ENCODE measurements at places on chromosomes 2 and 18.

- no peak overlapping the region for H3K4me3 ChIP-seq
- H3K27me3 ChIP-seq, result no peaks in the 10 kb centered on the region
- H3K36me3 ChIP-seq, result no peaks in the 10 kb centered on the region
- H3K4me1 ChIP-seq, result no peaks in the 10 kb centered on the region
- H3K27ac ChIP-seq, result no peak overlapping the region
- no peak for DNase-seq
Measured at GRCh38 chr2:241768251-241768711, 8.3 kb upstream of the GAL3ST2 start.

GRCh38 chr2:218027426-218028188, 24.8 kb upstream of the TNS1 start:
- H3K4me3 ChIP-seq, result no peak overlapping the region
- no peaks in the 10 kb centered on the region for H3K36me3 ChIP-seq
- H3K27ac ChIP-seq, result no peak overlapping the region
- peak; percentile 20 for DNase-seq
- no peaks in the 10 kb centered on the region for H3K27me3 ChIP-seq

DNA sequence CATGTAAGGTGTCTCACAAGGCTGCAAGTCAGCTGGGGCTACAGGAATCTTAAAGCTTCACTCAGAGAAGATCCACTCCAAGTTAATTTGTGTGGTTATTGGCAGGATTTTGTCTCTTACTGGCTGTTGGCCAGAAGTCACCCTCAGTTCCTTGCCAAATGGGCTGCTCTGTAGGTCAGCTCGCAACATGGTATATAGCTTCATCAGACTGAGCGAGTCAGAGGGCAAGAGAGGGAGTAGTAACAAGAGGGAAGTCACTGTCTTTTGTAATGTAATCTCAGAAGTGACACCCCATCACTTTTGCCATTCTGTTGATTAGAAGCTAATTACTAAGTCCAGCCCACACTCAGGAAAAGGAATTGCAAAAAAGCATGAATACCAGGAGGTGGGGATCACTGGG, 119.5 kb downstream of the LRRTM1 start:
- no peak overlapping the region for H3K27ac ChIP-seq
- peaks cover 7% of the 10 kb centered on the region for H3K4me1 ChIP-seq
- DNase-seq, result no peak

DNA sequence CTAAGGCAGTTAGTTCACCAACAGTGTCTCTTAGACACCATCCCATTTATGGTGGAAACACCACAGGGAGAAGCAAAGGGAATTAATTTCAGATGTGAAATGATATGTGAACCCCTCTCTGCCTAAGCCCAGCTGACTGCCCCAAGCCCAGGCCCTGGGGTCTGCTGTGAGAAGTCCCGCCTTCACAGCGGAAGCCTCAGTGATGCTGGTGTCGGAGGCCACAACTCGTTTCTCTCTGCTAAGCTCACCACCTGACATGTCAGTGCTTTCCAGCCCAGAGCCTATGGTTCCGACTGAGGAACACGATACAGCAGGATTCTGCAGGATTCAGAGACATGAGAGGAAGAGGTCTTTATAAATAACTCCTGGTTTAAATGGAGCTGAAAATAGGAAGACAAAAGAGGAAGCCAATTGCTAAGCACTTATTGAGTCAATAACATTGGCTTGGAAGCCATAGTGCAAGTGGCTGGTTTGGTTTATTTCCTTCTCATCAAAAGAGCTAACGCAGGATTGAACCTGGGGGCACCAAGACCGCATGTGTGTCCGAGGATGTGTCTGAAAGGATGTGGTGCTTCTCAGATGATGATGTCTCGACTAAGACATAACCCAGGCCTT, 21.9 kb upstream of the LOXHD1 start:
- no peaks in the 10 kb centered on the region for H3K36me3 ChIP-seq
- H3K4me3 ChIP-seq, result no peak overlapping the region

DNA sequence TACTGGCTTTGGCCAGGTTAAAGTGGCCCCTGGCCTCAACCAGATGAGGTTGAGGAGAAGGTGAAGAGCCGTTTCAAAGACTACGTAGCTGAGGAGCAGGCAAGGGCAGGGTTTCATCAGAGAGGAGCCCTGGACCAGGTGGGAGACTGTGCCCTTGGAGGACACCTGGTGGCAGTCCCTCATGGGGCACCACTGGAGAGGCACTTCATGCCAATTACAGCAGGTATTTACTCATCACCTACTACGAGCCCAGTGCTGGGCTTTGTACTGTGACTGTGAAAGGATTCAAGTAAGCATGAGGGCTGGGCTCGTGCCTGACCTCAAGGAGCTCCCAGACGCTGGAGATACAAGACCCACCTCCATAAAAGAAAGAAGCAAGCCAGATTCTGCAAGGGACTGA, 37.6 kb downstream of the SMAD7 start:
- H3K4me1 ChIP-seq, result no peaks in the 10 kb centered on the region
- H3K27ac ChIP-seq, result no peak overlapping the region
- DNase-seq, result peak; percentile 38
- H3K36me3 ChIP-seq, result no peaks in the 10 kb centered on the region

GRCh38 chr2:224957540-224958461, 84.5 kb downstream of the DOCK10 start:
- no peaks in the 10 kb centered on the region for H3K27me3 ChIP-seq
- no peak overlapping the region for H3K4me3 ChIP-seq
- H3K27ac ChIP-seq, result no peak overlapping the region
- H3K36me3 ChIP-seq, result no peaks in the 10 kb centered on the region

DNA sequence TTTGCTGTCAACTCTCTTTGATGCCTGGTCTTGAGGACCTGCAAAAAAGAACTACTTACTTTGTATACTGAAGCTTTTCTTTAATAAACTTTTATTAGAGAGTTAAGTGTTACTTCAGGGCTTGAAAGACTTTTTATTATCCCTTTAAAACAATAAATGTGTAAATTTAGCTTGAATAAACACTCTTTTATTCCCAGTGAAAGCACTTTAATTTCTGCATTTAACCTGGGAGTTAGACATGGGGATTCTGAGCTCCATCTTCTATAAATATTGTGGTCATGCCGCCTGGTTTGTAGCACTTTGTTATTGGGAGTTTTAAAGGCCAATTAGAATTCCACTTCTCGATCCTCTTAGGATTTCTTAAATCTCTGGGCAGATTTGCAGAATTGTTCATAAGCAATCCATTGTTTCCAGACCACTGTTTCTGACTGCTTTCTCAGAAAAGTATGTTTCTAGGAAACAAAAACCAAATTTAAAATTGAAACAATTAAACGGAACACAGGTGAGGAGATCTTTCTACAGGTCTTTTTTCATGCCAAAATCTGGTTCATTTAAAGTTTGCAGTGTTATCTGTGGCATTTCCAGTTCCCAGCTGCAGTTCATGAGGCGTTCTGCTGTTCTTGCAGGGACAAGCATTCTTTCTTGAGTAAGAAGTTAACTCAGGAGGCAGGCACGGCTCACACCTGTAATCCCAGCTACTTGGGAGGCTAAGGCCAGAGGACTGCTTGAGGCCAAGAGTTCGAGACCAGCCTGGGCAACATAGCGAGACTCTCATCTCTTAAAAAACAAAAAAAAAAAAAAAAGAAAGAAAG, 18.1 kb upstream of the E2F6 start:
- H3K36me3 ChIP-seq, result peaks cover 2% of the 10 kb centered on the region
- no peak for DNase-seq
- peak overlapping the region; percentile 96 for H3K4me3 ChIP-seq
- no peak overlapping the region for H3K27ac ChIP-seq

GRCh38 chr2:238077292-238077691, 16.5 kb downstream of the SCLY start:
- H3K36me3 ChIP-seq, result peaks cover 71% of the 10 kb centered on the region
- H3K27ac ChIP-seq, result no peak overlapping the region

- no peak overlapping the region for H3K27ac ChIP-seq
- no peaks in the 10 kb centered on the region for H3K27me3 ChIP-seq
- no peaks in the 10 kb centered on the region for H3K36me3 ChIP-seq
- no peaks in the 10 kb centered on the region for H3K4me1 ChIP-seq
Measured at GRCh38 chr18:21743166-21743832, 2.7 kb downstream of the MIB1 start.

DNA sequence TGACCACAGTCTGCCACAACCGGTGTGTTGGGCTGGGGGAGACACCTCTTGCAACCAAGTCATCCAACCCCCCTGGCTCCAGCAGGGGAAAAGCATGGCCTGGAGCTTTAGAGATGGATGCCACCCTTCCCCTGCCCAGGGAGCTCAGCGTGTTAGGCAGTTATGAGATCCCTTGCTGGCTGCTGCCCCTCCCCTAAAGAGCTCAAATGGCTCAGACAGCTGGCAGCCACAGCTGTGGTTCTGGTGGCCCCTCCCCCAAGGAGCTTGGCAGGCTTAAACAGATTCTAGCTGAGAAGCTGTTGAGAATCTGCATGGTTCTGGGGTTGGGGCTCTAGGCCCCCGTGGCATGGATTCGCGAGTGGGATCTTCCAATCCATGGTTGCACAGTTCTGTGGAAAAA, 64.7 kb downstream of the TEX51 start:
- H3K27ac ChIP-seq, result no peak overlapping the region
- no peak overlapping the region for H3K4me3 ChIP-seq
- H3K4me1 ChIP-seq, result no peaks in the 10 kb centered on the region

DNA sequence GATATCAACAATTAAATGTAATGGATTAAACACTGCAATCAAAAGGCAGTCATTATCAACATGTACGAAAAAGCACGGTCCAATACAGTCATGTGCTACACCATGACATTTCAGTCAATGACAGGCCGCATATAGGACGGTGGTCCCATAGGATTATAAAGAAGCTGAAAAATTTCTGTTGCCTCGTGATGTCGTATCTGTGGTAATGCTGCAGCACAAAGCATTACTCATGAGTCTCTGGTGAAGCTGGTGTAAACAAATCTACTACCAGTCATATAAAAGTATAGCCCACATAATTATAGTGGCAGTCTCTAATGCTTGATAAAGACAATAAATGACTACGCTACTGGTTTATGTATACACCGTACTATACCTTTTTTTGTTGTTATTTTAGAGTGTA, 58.4 kb downstream of the RABL2A start:
- H3K36me3 ChIP-seq, result no peaks in the 10 kb centered on the region
- H3K4me1 ChIP-seq, result no peaks in the 10 kb centered on the region
- DNase-seq, result no peak
- no peak overlapping the region for H3K4me3 ChIP-seq
- H3K27ac ChIP-seq, result no peak overlapping the region
- H3K27me3 ChIP-seq, result no peaks in the 10 kb centered on the region

DNA sequence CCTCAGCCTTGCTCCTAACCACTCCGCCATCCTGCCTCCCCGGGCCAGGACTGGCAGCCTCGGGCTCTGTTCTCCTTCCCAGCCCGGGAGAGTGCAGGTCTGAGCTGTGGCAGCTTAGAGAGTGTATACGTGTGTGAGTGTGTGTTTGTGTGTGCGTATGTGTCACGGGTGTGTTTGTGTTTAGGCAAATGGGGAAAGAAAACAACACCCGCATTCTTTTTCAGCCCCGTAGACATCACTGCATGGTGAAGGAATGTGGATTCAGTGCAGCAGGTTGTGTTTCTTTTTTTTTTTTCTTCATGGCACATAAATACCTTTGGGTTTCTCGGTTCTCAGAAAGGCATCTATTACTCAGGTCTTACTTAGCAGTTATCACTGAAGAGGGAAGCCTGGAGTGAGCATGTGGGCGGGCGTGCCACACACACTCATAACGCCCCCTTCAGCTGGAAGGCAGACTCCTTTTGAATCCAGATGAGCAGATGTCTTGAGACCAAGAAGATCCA, 44.2 kb downstream of the GLI2 start:
- H3K36me3 ChIP-seq, result no peaks in the 10 kb centered on the region
- DNase-seq, result no peak
- H3K4me3 ChIP-seq, result no peak overlapping the region

GRCh38 chr18:74139411-74139810, 8.2 kb downstream of the FBXO15 start:
- H3K27ac ChIP-seq, result no peak overlapping the region
- H3K27me3 ChIP-seq, result no peaks in the 10 kb centered on the region
- H3K36me3 ChIP-seq, result no peaks in the 10 kb centered on the region
- DNase-seq, result no peak
- 0 out of 2 replicates have a peak, but pooled peaks cover 3% of the 10 kb centered on the region for H3K4me1 ChIP-seq

DNA sequence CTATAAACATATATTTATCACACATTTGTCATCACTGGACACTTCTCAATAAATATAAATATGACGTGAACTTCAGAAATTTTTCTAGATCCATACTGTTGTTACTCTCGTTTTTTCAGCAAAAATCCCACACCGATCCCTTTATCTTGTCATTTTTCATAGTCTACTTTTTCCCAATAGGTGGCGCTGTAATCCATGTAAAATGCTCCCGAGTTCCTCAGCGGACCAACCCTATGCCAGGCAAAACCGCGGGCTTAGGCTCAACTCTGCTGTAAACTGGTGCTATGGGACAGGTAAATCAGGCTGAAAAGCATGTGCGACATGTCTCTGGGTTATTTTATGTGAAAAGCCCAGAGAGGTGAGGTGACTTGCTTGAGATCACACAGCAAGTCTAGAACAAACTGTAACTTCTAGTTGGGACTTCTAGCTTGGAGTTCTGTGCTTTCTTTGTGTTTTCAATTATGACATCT, 104.0 kb downstream of the COBLL1 start:
- H3K4me3 ChIP-seq, result no peak overlapping the region
- peak; percentile 77 for DNase-seq
- H3K4me1 ChIP-seq, result no peaks in the 10 kb centered on the region
- no peaks in the 10 kb centered on the region for H3K36me3 ChIP-seq
- H3K27ac ChIP-seq, result no peak overlapping the region

- no peaks in the 10 kb centered on the region for H3K4me1 ChIP-seq
- no peak overlapping the region for H3K27ac ChIP-seq
- DNase-seq, result no peak
- no peaks in the 10 kb centered on the region for H3K27me3 ChIP-seq
Measured at GRCh38 chr18:42100248-42100647, 145.2 kb downstream of the PIK3C3 start.

DNA sequence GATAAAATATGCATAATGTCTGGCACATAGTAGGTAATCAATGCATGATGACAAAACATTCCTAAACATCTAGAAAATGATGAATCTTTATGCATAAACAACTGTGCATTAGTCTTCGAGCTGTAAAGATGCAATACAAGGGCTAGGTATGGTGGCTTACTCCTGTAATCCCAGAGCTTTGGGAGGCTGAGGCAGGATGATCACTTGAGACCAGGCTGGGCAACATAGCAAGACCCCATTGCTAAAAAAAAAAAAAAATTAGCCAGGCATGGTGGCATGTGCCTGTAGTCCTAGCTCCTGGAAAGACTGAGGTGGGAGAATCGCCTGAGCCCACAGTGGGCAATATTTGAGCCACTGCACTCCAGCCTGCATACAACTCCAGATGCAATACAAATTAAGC, 5.3 kb downstream of the TET3 start:
- peaks cover 21% of the 10 kb centered on the region for H3K4me1 ChIP-seq
- H3K36me3 ChIP-seq, result peaks cover 24% of the 10 kb centered on the region
- DNase-seq, result no peak
- H3K4me3 ChIP-seq, result no peak overlapping the region
- no peak overlapping the region for H3K27ac ChIP-seq

DNA sequence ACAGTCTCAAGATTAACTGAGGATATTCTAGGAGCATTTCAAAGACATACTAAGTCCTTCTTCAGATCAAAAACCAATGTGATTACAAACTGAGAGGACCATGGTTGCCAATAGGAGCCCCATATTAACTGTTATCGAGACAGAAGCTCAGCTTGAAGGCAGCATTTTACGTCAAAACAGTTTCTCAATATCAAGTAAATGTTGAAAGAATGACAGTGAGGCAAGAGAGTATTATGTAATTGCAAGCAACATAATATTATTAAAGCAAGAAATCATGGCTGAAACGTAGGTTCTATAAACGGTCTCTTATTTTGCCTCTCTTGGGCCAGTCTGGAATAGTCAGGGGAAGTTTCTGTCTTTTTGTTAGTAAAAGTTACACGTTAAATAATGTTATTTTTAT, 22.9 kb downstream of the RIT2 start:
- H3K36me3 ChIP-seq, result peaks cover 7% of the 10 kb centered on the region
- no peaks in the 10 kb centered on the region for H3K27me3 ChIP-seq
- no peak overlapping the region for H3K4me3 ChIP-seq
- H3K4me1 ChIP-seq, result no peaks in the 10 kb centered on the region
- DNase-seq, result no peak

Measured in H9 (cell line).